ENCODE measurements at places on chromosomes 3 and 15. TPM values are rescaled to one million over a fixed set of nuclear protein-coding genes. Genes with fewer than 3 reads are reported as not detected.

CACNA2D2 gene
- 0.96 TPM for total RNA-seq

FOXB1 gene
- total RNA-seq = not detected

GPR160 gene
- total RNA-seq = 13.2 TPM

RASL12 gene
- total RNA-seq = 4.6 TPM

SLITRK3 gene
- 0.16 TPM for total RNA-seq

Data from omental fat pad (tissue), 4 donors.